ENCODE measurements at places on chromosomes 2 and 18.

DNA sequence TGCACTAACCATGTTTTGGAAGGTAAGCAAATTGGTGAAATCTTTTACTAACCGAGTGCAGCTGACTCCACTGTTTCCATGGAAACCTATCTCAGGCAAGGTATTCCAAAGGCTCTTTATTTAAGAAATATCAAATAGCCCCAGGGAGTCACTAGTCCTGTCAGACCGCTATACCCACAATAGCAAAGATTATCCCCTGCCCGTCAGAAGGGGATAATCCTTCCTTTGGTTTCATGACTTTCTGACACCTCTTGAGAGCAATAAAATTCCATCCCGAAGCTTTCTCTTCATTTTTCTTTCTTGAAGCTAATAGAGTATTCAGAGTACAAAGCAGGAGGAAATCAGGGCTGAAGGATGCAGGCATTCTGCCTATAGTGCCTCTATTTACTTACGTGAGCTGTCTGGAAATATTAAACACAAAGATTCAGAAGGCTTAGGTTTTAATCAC is 34.7 kb upstream of the MAP2 start:
- DNase-seq: no peak

GRCh38 chr2:85976106-85976920 is 87.5 kb upstream of the ST3GAL5 start:
- DNase-seq: no peak

- DNase-seq: no peak
Observed at GRCh38 chr2:112173646-112174319, 35.6 kb downstream of the FBLN7 start.

DNA sequence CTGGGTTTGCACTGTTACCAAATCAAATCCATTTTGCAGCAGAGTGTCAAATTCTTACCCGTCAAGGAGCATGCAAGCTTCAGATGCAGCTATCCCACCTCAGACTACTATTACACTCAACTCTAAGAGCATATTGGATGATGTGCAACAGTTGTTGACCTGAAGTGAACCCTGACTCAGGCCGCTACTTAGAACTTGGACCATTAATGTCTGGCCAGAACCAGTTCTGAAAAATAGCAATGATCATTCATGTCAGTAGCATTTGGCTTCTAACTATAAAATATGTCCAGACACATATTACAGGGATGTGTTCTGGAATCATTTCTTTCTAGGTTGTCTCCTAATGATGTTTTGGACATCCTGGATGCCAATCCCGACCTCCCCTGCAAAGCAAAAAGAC is 135.5 kb upstream of the PKDCC start:
- DNase-seq: no peak

GRCh38 chr18:8828798-8829197 is 123.4 kb downstream of the MTCL1 start:
- no peak for DNase-seq

DNA sequence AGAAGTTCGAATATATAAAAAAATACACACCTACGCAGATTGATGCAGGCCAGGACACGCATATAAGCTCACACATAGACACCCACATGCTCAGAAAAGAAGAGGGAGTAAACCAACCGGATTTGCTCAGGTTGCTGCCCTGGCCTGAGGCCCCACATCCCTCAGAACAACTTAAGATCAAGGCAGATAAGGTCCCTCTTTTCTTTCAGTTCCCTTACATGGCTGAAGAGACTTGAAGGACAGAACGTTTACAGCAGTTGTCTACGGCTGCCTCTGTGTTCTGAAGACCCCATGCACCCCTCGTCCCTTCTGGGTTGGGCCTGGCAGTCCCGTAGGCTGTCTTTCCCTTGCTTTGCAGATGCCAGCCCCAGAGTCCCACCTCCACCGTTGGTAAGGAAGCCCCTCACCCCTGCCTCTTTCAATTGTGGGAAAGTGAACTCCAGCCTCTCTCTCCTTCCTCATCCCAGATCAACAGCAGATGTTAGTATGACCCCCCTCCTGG is 4.3 kb upstream of the NAGK start:
- no peak for DNase-seq

GRCh38 chr2:159179696-159180095 is 106.8 kb downstream of the WDSUB1 start:
- no peak for DNase-seq

All from muscle of arm (tissue), 14 donors.